ENCODE measurements at places on chromosomes 16 and 17.

DNA sequence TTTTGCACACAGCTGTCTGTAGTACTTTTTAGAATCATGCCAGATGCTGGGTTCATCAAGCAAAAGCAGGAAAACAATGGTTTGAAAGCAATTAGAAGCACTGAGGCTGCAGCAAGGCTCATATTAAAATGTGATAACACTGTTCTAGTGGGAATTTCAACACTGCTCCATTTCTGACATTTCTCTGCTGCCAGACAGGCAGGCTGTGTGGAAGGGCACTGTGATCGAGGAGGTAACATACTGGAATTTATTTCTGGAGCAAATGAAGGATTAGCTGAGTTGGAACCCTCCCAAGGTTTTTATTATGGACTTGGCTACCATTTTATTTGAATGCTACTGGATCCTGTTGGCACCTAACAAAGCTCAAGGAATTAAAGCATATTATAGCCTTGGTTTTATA lies 66.9 kb downstream of the SKAP1 start:
- no peak for DNase-seq

GRCh38 chr16:27219161-27219560 lies 15.8 kb downstream of the KDM8 start:
- no peak for DNase-seq

DNA sequence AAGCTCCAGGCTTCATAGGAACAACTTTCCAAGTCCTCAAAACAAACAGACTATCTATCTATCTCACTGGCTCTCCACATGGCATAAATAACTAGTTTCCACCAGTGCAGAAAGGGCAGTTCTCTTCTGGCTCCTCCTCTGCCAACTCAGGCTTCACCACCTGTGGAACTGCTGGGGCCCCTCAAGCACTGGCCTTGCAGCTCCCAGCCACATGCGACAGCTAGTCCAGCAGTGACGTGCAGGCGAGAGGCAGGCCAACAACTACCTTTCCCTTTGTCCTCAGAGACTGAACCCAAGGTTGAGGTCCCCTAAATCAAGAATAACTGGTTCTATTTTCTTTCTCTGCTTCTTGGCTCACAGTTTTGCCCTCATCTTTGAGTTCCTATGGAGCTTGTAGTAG lies 137.6 kb downstream of the AATF start:
- DNase-seq = no peak

DNA sequence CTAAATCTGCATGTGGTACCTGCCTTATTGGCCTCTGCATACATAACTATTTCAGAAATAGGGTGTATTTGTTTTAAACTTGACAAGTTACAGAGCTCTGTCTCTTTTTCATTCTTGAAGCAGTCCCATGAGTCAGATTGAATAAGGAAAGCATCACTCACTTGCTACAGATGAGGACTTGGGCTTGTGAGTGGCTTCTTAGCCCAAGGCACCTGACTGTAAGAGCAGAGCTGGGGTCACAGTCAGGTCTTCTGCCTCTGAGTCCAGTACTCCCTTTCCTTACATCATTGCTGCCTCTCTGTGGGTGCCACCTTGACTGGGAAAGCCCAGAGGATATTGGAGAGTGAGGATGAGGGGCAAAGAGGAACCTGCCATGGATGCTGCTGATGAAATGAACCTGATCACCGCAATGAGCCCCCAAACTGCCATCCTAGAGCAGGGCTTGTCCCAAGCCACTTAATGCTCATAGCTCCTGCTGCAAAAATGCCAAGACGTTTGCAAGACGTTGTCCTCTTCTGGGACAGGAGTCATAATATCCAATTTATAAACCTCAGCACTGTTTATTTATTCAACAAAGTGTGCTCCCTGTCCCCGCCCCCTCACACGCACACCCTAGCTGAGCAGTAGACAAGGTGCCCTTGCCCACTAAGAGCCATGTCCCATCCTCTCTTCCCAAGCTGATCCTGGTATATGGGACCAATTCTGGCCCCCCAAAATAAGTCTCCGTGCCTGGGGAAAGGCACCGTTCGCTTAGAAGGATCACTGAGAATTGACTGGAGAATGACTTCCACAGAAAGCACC lies 74.1 kb downstream of the CCDC182 start:
- DNase-seq = no peak

DNA sequence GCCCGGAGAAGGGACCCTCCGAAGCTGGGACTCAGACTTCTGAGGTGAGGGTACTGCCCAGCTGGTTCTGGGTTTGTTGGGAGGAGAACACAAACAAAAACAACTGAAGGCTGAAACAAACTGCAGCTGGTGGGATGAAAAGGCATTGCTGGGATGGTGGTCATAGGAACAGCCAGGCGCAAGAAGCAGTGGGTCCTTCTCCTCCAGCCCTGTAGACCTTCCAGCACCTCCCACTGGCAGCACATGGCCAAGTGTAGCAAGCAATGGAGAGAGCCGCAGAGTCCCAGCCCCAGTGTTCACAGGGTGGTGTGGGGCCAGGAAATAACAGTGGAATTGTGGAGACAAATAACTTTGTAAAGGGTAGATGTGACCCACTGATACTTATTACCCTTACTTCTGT lies 48.7 kb upstream of the FOXJ1 start:
- DNase-seq = no peak

DNA sequence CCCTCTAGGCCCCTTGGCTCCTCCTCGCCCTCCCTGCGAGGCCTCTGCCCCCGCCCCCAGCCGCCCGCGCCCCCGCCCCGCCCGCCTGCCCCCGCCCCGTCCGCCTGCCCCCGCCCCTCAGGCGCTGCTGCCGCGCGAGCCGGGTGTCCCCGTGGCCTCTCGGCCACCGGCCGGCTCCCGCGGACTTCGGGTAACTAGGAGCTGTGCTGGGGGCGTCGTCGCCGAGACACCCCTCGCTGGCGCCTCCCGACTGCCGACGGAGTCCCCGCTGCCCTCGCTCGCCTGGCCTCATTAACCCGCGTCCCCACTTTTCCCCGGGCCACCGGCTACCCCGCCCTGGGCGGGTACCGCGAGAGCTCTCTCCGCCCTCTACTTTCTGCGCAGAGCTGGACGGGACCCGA lies at the start of gene TLCD1:
TLCD1 (minus strand) TSS at position 8 of the 401 bp plus-strand sequence. CDS start 136 bp downstream, outside the sequence.
- no peak for DNase-seq

GRCh38 chr17:68878226-68878885 lies 76.8 kb downstream of the ABCA8 start:
- no peak for DNase-seq

GRCh38 chr17:45700171-45701090 lies 83.7 kb upstream of the CRHR1 start:
- DNase-seq = no peak

DNA sequence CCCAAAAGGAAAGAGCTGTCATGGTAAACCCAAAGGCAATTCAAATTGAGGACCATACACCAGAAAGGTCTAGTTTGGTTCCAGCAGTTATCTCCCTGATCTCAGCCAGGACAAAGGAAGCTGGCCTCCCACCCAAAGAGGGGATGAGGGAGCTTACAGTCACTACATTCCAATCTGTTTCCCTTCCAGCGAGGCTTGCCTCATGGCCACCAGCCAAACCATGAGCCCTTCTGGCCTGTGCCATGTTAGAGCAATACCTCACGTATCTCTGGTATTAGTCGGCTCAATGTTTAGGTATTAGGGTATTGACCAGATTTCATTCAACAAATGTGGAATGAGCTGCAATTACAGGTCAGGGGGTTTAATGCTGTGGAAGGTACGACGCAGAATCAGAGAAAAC lies 8.4 kb downstream of the NDUFAB1 start:
- DNase-seq = no peak

DNA sequence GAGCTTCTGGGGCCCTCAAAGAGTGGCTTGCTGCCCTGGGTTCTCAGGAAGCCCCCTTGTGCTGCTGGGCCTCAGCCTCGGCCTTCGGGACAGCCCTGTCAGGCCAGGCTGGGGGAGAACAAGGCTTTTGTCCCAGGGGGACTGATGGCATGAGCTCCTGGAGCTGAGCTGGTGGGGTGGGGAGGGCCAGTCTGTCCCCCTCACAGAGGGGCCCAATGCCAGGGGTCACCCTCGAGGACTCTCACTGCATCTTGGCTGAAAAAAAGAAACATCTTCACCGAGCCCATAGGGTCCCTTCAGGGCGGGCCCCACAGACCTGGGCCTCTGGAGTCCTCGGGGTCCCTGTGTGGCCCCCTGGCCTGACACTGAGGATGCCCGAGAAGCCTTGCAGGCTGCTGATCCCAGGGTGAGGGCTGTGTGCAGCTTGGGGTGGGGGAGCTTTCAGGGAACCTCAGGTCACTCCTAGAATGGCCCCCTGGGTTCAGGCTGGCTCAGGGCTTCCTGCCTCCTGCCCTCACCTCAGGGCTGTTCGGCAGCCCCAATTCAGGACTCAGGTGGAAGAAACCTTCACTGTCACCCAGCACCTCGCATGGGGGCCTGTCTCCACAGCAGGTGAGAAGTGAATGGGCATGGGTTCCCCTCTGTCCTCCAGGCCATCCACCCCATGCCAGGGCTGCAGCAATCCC lies 90.5 kb downstream of the TNFRSF13B start:
- no peak for DNase-seq

GRCh38 chr16:27549464-27549745 lies 308 bp downstream of the GTF3C1 start:
- DNase-seq = no peak
